Kidney glomerular epithelial cell (primary cell): ENCODE measurements at places on chromosomes 11 and 22.
A peak's percentile ranks its signal among the peaks of the same experiment; 100 is the strongest.

DNA sequence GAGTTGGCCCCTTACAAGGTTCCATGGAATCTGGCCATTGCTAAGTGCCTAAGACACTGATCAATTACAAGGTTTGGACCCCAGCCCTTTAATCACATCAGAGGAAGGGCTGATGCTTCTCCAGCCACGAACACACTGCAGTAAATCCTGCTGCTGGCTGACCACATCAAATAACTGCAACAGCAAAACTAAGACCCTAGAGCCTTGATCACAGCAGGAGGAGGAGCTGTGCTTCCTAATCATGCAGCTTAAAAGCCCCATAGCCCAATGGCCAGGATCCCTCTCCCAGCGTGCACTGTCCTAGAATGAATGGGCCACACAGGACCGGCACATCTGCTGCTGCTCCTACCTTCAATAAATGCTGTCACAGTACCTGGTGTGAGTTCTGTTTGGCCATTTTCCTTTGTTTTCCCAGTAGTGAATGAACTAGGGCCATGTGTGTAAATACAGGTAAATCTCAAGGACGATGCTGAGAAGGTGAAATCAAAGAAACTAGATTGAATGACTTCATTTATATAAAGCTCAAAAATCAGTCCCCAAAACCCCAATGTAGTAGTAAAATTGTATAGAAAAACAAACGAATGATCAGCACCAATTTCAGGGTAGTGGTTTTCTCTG, 12.7 kb downstream of the ZP1 start:
- no peak for DNase-seq

- DNase-seq = no peak
Observed at GRCh38 chr11:65917434-65918210, 1.2 kb downstream of the C11orf68 start.

GRCh38 chr22:48396091-48396784, 1431.4 kb downstream of the BRD1 start:
- DNase-seq = no peak

DNA sequence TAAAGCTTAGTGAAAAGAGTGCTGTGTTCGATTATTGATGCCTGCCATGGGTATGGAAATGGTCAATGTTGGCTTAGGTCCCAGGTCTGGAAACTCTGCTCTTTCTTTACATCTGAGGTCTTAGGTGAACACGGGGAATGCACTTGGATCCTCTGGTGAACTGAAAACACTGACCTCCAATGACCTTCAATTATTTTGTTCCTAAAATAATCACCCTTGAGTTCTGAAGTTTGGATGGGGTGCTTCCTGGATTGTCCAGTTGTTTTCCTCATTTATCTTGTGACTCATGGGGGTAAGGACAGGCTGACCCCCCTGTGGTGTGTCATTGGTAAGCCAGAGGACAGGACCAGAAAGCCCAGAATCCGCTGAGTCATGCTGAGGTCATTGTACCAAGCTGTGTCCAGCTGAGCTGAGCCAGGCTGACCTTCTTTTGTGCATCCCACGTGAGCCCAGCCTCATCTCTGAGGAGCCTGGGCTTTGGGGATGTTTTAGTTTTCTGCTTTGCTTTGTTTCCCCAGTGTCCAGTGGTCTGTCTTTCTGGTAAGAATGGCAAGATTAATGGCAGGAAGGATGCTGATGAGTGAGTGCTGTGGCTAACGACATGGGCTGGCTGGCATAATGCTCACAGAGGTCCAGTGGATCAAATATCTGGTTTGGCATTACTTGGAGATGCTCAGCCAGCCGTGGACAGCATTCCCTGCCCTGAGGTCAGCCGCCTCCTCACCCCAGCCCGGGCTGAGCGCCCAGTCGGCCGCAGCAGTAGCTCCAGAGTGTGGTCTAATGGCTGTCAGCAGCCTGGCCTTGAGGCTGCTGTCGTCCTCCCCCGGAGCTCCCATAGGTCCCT, 35.6 kb downstream of the AMPD3 start:
- DNase-seq = peak; percentile 91

GRCh38 chr11:48109046-48109666, 107.5 kb upstream of the OR4B1 start:
- DNase-seq = peak; percentile 64

GRCh38 chr22:21606775-21607174, 23.0 kb downstream of the YDJC start:
- DNase-seq = peak; percentile 23

- DNase-seq = no peak
Observed at GRCh38 chr11:113781682-113782081, 2.1 kb downstream of the CLDN25 start.

DNA sequence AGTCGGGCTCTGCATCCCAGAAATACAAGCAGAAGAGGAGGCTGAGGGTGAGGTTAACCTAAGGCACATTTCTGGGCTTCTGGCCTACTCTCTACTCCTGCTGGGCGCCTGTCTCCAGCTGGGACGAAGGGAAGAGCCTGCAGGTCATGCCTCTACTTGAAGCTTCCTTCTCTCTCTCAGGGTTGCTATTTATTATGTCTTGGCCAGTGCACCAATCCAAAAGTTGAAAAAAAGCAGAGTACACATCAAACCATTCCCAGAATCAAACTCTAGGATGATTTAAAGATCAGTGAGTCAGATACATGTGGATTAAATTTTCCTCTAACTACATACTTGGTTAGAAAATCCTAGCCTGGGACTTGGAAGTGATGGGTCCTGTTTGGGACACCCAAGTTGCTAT, 60.2 kb upstream of the CDON start:
- no peak for DNase-seq

GRCh38 chr11:13216019-13216710, 61.4 kb upstream of the BMAL1 start:
- DNase-seq = peak; percentile 98

GRCh38 chr22:25772288-25772687, 30.3 kb downstream of the MYO18B start:
- DNase-seq = no peak

GRCh38 chr11:125374398-125374797, 121.7 kb downstream of the FEZ1 start:
- DNase-seq = no peak

- DNase-seq = no peak
Observed at GRCh38 chr22:24112188-24112587, 69.1 kb upstream of the SUSD2 start.

DNA sequence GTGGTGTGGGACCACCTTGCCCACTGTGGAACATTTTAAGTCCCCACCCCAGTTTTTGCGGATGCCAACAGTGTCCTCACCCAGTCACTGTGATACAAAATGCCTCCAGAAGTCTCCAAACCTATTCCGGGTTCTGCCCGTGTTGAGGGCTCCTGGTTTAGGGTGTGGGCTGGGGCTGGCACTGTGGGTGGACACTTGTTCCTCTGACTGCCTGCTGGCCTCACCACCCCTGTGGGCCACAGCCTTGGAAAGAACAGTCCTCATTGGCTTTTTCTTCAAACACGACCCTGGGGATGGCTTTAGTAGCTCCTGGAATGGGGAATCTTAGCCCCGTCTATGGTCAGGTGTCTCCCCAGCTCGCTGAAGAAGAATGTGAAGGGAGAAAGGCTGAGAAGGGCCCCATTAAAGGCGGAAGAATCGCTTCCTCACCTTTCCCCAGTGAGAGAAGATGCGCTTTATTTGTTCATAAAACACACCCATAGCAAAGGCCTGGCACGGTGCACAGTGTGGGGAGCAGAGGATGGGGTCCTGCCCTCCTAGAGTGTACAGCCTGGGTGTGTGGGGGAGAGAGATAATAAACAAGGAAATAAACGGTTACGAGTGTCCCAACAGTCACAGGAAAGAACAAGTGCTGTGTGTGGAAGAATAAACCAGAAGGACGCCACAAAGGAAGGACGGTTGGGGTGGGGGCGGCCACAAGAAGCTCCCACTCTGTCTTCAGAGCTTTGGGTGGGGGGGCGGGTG, 91.6 kb upstream of the SLC22A12 start:
- DNase-seq = no peak

DNA sequence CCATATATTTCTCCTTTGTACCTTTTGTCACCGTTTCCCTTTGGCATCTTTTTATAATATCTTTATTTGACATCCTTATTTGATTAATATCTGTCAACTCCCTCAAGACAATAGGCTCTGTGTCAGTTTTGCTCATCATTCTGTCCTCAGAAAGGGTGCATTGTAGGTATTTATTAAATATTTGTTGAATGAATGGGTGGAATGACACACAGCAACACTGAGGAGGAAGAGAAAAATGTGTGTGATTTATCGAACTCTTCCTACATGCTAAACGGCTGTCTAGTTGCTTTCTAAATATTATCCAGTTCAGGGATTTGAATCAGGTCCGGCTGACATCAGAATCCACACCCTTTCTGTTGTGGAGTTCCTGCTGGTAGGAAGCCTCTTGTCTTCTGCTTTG, 98.2 kb downstream of the NAV2 start:
- no peak for DNase-seq

- DNase-seq = no peak
Observed at GRCh38 chr11:6405846-6406245, 13.0 kb downstream of the APBB1 start.

DNA sequence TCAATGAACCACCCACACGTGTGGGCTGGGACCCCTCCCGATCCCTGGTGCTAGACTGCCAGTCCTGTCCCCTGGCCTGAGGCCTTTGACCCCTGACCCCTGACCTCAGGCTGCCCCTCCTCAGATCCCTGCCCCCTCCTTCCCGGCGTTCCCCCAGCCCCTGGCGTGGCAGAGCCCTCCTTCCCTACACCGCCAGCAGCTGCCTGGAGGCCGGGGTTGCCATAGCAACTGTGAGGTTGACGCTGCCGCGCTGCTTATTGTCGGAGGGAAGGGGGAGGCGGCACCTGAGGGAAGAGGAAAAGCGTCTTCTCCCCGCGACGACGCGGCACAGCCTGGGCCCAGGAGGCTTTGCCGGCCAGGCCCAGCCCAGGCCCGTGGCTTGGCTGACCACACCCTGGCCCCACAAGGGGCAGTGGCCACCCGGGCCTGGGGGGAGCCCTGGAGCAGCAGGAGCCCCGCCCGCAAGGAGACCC, 32.6 kb downstream of the SHANK3 start:
- peak; percentile 45 for DNase-seq

DNA sequence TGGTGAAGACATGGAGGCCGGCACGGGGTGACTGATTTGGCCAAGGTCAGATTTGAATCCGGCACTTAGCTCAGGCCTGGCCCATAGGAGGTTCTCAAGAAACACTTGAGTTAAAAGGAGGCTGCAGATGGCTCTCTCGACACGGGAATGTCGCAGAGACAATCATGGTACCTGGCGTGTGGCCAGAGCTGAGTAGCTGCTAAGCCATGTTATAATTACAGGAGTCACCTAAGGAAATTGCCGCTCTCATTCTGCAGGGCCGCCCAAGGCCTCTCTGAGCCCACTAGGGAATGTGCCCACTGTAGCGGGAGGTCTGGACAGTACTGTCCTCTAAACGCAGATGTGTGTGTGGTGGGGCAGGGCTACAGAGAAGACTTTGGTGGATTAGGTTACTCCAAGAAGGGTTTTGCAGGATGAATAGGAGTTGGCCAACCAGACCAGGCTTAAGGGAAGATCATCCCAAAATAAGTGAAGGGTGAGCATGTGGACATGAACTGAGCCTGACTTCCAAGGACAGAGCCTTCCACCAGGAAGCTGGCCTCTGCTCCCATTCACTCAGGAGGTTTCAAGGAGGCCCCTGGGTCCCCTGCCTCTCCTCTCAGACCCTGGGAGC, 19.3 kb upstream of the PRR5 start:
- no peak for DNase-seq

DNA sequence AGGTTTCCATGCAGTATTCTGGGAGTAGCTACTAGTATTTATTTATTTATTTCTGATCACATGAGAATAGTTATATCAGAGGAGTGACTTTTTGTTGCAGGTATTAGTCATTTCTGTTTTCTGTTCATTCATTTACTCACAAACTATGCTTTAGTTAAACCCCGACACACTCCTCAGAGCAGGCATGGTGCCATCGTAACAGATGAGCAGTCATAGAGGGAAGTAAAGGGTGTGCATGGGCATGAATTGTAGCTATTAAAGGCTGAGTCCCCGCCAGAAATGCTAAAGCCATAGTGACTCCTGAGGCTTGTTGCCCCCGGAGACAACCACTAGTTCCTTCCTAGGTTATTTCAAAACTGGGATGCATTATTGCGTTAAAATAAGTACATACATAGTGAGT, 10.6 kb downstream of the JHY start:
- peak; percentile 98 for DNase-seq

GRCh38 chr22:20106205-20106848, 9.6 kb upstream of the RANBP1 start:
- DNase-seq = no peak

DNA sequence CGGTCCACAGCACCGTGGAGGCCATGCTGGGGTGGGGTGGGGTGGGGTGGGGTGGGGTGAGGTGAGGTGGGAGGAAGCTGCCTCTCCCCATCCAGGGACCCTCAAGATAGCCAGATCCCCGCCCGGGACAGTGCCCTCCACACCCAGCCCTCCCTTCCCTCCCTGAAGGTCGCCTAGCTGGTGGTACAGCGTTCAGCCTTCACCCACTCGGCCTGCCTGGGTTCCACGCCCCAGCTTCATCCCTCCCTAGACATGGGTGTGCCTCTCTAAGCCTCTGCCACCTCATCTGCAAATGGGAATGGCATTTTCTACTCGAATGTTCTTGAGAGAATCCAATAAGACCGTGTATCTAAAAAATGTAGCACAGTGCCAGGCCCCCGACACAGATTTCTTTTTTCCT, 17.8 kb downstream of the KCTD17 start:
- no peak for DNase-seq

- no peak for DNase-seq
Observed at GRCh38 chr11:99814738-99815137, 794.0 kb downstream of the CNTN5 start.

DNA sequence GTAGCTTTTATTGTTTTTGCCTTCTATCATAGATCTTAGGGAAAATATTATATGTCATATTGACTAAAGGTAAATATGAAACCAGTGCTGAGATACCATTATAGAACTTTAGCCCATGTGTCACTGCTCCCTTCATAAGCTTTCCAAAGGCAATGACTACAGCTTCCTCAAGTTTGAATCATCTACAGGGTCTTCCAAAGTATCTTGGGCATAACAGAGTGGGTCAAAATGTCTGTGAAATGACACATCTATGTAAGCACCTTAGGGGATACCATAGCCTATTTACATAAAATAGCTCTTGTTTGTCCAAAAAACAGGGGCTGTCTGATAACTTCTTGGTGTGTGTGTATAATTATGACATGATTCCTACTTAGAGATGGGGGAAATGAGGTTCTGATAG, 52.5 kb downstream of the RELT start:
- DNase-seq = no peak

DNA sequence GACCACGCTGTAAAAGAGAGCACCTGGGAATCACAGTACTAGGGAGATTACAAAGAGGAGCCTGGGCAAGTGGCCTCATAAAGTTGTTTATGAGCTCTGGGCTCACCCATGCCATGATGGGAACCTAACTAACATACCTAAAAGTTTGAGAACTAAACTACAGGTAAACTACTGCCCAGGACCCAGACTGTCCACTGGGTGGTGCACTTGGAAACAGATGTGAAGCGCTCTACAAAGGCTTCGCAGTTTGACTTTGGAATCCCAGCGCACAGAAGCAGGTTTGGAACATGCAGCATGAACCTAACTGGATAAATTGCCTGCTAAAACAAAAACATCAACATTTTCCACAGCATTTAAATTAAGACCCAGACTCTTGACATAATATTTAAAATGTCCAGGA, 418.6 kb downstream of the FAM181B start:
- DNase-seq = no peak
